ENCODE measurements at places on chromosomes 7 and 10.

GRCh38 chr7:6159097-6159483, 113.3 kb downstream of the CYTH3 start:
- DNase-seq: no peak

DNA sequence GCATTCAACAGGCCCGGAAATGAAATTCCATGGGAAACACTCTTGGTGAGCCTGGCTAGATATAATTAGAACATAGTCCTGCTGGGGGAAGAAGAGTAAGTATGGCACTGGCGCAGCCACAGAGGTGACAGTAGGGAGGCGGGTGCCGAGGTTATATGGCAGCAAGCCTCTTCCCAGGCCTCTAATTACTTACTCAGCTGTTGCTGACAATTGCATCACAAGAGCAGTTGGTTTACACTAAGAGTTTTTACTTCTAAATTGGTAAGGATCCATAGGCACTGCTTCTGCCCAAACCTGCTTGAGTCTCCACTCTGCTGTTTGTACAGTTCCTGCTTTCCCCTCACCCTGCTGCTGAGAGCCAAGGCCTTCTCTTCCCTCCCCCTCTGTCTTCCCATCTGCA, 93.3 kb upstream of the DUSP5 start:
- no peak for DNase-seq

DNA sequence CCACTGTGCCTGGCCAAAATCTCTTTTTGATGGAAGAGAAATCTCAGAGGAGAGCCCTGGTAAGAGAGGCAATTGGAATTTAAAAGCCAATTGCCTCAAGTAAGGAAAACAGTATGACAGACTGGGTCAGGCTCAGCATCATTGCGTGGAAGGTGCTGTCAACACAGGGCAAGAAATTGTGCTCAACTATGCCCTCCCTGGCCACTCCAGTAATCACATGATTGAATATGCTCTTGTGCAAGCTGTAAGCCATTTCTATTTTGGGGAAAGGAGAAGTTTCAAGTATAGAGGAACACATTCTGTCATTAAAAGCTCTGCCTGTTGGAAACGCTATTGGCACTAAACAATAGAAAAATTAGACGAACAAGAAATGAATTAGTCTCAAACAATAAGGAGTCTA, 1127.7 kb downstream of the REEP3 start:
- DNase-seq: no peak

DNA sequence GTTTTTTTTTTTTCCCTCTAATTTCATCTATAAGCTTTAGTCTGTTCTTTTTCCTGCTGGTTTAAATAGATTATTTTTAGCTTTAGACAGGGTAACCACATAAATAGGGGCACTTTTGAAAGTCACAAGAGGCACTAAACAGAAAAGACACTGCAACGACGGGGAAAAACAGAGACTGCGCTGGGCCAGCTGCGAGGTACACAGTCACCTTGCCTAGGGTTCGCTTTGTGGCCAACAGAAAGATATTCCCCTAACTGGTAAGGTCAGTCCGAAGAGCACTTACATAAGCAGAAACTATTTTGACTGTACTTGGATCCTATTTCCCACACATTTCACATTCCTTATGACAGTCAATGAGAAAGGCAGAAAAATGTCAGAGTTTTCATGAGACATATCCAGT, 175.6 kb upstream of the PHF14 start:
- no peak for DNase-seq

GRCh38 chr10:45471059-45471458, 97.0 kb downstream of the ALOX5 start:
- DNase-seq: no peak

GRCh38 chr7:95828824-95829790, 56.8 kb downstream of the DYNC1I1 start:
- DNase-seq: no peak

DNA sequence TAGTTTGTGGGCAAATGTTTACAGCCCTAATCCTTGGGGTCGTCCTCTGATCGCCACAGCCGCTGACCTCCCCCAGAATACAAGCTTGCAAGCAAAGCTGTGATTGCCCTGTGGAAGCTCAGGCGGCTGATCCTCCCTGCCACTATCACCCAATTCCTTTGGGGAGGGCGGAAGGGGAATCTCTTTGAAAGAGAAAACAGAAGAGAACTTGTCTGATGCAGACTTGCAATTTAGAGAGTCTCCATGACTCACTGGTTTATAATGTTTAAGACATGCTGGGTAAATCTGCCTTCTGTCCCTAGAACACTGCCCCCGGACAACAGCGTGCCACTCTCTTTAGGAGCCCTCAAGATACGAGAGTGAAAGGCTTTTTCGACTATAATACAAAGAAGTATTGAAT, 75.5 kb downstream of the NRP1 start:
- DNase-seq: no peak

DNA sequence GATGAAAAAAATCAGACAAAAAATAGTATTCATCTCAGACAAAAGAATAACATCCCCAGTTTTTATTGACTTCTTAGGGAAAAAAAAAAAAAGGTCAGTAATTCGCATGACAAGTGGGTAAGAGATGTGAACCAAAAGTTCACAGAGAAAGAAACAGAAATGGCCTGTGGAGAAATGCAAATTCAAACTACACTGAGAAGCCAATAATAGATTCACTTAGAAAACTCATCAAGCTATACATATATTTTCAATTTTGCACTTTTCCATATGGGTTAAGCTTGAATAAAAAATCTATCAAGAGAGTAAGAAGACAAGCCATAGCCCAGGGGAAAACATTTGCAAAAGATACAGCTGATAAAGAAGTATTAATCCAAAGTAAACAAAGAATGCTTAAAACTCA, 28.0 kb downstream of the HERC4 start:
- no peak for DNase-seq

DNA sequence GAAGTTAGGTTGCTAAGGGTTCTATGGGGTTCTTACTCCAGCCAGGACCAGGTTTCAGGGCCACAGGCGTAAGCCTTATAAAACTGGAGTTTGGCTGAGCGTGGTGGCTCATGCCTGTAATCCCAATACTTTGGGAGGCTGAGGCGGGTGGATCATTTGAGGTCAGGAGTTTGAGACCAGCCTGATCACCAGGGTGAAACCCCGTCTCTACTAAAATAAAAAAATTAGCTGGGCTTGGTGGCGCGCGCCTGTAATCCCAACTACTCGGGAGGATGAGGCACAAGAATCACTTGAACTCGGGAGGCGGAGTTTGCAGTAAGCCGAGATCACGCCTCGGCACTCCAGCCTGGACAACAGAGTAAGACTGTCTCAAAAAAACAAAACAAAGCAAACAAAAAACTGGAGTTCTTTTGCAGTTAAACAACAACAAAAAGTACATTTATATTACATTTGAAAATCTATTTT, 347 bp upstream of the RRP12 start:
- DNase-seq: no peak

DNA sequence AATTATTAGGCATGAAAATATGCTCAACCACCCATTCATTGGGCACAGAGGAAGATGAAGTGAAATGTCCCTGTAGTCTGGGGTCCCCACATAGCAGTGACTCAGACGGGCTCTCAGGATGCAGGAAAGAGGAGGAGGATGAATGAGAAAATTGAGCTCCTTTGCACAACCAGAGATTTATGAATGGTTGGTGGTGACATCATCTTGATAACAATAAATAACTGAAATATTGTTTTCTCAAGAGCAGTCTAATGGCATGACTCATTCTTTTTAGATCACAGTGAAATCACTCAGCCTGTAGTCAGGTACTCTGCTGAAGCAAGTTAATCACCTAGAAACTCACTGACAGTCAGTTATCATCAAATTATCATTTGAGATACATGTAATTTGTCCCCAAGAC, 254.1 kb downstream of the RELN start:
- no peak for DNase-seq

- no peak for DNase-seq
Observed at GRCh38 chr7:35828817-35829216, 28.0 kb downstream of the SEPTIN7 start.

GRCh38 chr10:3542185-3542611, 242.8 kb downstream of the KLF6 start:
- no peak for DNase-seq

DNA sequence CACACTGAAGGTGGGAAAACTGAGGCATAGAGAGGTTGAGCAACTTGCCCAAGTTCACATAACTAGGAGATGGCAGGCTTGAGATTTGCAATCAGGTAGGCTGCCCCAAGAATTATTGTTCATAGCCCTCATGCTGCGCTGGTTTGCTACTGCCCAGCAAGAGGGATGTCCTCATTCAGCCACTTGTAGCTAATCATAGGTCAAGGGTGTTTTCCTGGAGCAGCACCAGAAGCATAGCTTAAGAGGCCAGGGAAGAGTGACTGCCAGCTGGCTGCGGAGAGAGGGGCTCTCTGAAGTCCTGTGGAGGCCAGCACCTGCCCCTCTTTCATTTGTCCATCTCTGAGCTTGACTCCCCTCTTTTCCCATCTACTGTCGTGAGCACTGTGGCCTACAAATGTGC, 15.0 kb downstream of the CDHR3 start:
- no peak for DNase-seq

DNA sequence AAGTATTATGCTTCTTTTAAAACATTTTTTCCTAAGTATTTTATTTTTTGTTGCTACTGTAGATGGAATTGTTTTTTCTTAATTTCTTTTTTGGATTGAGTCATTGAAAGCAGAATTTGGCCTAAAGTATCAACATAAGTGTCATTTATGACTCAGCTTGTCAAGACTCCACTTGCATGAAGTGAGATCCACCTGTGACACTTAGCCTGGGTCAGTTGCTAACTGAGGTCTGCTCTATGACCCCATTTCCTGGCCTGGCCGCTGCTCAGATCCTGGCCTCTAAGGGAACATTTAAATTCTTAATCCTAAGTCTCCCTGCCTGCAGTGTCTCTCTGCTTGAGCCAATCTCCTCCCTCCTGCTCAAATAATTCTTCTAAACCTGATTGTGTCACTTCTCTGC, 35.5 kb downstream of the TMEM270 start:
- no peak for DNase-seq

DNA sequence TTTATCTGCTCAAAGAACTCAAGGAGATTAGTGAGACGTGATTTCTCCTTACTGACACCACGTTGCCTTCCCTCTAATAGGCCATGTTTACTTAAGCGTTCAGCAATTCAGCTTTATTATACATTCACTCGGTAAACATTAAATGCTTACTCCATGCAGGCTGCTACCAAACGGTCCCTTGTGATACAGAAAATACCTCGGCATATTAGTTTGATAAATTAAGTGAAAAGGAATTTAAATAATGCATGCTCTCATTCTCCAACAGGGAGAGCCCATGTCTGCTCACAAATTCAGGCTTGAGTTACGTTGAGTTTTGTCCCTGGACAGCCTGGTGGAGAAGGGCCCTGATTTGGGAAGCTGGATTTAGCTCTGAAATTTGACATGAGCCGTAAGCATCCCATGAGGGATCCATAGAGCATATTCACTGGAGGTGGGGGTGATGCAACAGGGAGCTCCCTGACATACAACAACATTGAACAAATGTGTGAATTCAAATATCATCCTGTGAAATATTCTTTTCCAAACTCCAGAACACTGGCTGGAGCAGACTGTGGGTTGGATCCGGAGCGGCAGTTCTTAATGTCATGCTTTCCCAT, 86.3 kb downstream of the TBXAS1 start:
- DNase-seq: no peak

DNA sequence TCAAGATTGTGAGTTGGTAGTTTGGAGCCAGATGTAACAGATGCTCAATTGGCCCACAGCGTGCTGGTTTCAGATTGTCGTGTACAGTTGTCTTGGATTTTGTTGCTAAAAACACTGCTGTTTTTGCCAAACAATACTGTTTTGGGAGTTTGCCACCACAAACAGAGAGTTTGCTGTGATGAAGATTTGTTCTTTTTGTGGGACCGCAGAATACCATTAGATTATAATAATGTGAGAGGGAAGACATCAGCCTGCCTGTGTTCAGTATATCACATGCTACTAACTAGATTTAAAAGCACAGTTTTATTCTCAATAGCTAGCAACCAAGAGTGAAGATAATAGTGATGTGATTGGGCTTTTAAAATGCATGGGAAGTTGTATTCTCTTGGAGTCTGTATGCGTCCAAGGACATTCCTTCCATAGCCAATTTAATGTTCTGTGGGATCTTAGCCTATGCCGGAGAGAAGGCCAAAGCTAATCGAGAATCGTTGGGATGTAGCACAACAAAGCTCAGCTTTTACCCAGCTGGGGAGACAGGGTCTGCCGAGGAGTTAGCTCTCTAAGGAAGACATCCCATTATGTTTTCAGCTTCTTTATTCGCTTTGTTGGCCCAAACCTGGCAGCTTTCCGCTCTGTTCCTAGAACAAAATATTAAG, 18.7 kb upstream of the ITGA8 start:
- DNase-seq: no peak

- no peak for DNase-seq
Observed at GRCh38 chr10:23994459-23995046, 214.4 kb upstream of the KIAA1217 start.

DNA sequence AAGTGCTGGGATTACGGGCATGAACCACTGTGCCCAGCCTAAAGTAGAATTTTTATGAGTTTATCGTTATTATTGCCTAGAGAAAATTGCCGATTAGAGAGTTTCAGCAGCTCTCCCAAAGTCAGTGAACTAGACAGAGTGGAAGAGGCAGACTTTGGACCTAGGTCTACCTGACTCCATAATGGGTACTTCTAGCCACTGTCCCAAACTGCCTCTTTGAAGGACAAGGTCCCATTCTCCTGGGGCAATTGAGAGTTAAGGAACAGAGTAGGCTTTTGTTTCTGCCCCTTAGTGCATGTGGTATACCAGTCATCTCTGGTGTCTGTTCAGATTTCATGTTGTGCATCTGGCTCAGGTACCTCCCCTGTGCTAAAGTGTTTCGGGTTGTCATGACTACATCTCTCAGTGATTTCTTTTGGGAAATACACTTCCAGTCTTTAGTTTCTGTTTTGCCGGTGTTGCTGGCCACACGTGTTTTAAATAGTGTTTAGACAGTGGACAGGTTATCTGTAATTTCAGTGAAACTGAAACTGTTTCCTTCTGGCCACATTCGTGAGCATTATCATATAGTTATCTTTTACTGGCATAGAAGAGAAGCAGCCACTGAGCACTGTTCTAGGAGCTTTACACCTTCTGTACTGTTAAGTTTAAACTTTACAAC, 4.7 kb downstream of the TMEM236 start:
- no peak for DNase-seq

DNA sequence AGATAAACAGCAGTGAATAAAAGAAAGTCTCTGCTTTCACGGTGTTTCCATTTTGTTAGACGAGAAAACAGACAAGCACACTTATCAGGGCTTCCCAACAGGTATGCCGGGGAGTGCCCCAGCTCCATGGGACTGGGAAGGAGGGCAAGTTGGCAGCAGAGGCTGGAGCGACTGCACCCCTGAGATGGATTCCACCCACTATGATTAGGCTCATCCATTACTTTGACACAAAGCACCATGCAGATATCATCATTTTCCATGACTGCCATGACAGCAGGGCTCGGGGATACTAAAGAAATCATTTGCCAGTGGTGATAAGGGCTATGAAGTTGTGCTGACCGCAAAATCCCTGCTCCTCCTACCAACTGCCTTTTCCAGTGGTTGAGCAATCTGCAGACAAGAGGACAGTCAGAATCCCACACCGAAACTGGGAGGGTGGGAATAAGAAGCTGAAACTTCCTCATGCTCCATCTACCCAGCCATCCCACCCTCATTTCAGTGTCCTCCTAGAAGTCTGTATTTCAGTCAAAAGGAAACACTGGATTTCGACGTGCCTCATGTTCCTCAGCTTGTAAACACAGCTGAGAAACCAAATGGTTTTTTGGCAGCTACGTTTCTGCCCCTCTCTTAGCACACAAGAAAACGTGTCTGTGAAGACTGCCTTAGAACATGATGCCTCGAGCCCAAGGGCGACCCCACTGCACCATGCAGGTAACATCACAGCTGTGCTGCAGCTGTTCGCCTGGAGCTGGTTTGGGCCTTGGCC, 15.5 kb downstream of the CREB3L2 start:
- no peak for DNase-seq

GRCh38 chr10:14564268-14564744, 210.4 kb downstream of the FAM107B start:
- no peak for DNase-seq

Data from stimulated activated CD8-positive, alpha-beta memory T cell treated with anti-CD3 and anti-CD28 coated beads, Interleukin-4, amount 100 ng/mL, for 4 hours (primary cell).